Small intestine (tissue), 16 donors: ENCODE measurements at places on chromosomes 7 and 10. TPM values are rescaled to one million over a fixed set of nuclear protein-coding genes. Genes with fewer than 3 reads are reported as not detected.

DNA sequence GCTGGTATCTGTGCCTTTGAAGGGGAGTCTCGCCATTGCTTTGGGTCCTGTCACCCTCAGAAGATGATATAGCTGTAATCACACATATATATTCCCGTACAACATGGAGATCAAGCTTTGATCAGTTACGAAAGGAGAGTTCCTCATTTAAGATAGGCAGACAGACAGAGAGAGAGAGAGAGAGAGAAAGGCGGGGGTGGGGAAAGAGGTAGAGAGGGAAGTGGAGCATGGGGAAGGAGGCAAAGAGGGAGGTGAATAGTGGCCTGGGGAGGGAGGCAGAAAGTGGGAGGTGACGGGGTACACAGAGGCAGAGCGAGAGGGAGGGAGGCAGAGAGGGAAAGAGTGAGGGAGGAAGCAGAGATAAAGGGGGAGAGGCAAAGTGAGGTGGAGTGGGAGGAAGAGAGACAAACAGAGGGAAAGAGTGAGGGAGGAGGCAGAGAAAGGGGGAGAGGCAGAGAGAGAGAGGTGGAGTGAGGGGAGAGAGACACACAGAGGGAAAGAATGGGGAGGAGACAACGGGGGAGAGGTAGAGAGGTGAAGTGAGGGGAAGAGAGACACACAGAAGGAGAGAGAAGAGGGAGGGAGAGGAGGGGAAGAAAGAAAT, 44.6 kb upstream of the C1QL3 start:
- no peak overlapping the region for H3K4me3 ChIP-seq
- DNase-seq, result no peak
- H3K27ac ChIP-seq, result no peak overlapping the region

DNA sequence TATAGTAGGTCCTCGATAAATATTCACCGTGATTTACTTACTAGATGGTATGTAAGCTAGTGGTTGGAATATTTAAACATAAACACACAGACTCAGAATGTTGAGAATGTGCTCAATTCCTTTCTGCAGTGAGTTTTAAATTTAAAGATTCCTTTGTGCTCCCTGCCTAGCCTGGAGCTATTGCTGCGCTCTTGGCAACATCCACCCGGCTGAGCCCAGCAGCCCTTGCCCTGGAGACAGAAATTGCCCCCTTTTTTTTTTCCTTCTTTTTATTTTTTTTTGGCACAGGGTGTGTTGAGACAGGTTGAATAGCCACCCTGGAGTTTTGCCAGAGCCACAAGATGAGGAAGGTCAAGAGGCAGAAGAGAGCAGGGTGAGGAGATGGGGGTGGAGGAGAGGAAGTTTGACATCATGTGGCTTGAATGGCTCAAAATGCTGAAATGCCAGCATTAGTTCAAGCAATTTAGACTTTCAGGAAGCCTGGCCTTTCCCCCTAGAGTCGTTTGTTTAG, 180.8 kb downstream of the PRKCQ start:
- DNase-seq, result no peak
- H3K27me3 ChIP-seq, result no peaks in the 10 kb centered on the region
- H3K4me3 ChIP-seq, result no peak overlapping the region
- no peaks in the 10 kb centered on the region for H3K4me1 ChIP-seq
- H3K36me3 ChIP-seq, result no peaks in the 10 kb centered on the region
- H3K27ac ChIP-seq, result no peak overlapping the region

DNA sequence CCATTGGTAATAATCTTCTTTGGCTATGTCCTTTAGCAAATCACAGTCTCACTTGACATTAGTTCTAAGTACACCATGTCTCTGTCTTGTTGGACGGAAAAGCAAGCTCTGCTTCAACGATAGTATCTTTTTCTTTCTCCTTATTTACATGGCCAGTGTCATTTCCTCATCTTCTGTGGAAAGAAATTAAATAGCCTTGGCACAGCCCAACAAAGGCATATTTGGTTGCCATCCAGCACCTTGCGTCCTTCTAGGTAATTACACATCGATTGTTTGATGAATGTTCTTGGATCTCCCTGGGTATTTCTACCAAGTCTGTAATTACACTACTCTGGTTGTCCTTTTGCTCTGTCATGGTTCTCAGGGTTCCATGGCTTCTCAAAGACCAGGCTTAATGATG, 183.1 kb downstream of the CHN2 start:
- H3K27me3 ChIP-seq, result no peaks in the 10 kb centered on the region
- DNase-seq, result no peak
- peaks cover 11% of the 10 kb centered on the region for H3K4me1 ChIP-seq
- peaks cover 4% of the 10 kb centered on the region for H3K36me3 ChIP-seq
- no peak overlapping the region for H3K27ac ChIP-seq

DNA sequence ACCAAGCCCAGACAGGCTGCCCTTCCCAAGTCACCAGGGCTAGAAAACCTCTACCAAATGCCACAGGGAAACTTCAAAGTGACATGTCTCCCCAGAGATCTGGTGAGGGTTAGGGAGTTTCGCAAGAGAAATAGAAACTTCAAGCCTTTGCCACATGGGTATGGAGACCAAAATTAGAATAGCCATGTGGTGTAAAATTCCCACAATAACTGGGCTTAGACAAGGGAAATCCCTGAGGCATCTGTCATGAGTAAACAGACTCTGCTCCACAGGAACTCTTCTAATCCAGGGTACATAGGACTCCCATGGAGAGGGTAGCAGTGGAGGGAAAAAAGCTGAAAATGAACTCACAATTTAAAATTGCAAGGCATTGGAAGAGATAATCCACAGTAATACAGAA, 14.3 kb downstream of the ADAM12 start:
- no peaks in the 10 kb centered on the region for H3K27me3 ChIP-seq
- H3K4me1 ChIP-seq, result no peaks in the 10 kb centered on the region
- no peak overlapping the region for H3K27ac ChIP-seq

- H3K4me1 ChIP-seq, result peaks cover 3% of the 10 kb centered on the region
- no peak for DNase-seq
- no peak overlapping the region for H3K4me3 ChIP-seq
- H3K36me3 ChIP-seq, result no peaks in the 10 kb centered on the region
- H3K27ac ChIP-seq, result no peak overlapping the region
These were observed 278.2 kb upstream of the IMMP2L start for GRCh38 chr7:111840528-111840927.

DNA sequence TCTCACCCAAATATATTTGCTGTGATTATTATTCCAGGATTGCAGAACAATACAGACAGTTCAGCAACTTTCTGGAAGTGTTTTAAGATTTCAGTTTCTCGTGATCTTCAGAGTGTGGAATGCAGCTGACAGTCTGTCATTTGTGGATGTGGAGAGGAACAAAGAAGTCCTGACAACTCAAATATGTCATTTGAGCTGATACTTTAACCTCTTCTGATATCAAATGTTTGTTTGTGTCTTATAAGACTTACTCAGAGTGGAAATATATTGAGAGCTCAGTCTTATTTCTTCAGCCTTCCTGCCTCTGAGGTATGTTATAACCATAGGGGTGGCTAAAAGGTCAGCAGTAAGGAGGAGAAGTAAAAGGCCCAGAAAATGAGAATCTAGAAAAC, 96.4 kb downstream of the OSBPL3 start:
- H3K4me3 ChIP-seq, result no peak overlapping the region
- peaks cover 8% of the 10 kb centered on the region for H3K36me3 ChIP-seq
- H3K4me1 ChIP-seq, result no peaks in the 10 kb centered on the region

GRCh38 chr10:1747590-1748157, 10.3 kb upstream of the ADARB2 start:
- DNase-seq, result no peak
- H3K36me3 ChIP-seq, result no peaks in the 10 kb centered on the region
- no peaks in the 10 kb centered on the region for H3K27me3 ChIP-seq
- no peak overlapping the region for H3K27ac ChIP-seq

- H3K4me3 ChIP-seq, result no peak overlapping the region
- H3K4me1 ChIP-seq, result no peaks in the 10 kb centered on the region
- no peaks in the 10 kb centered on the region for H3K27me3 ChIP-seq
- no peak for DNase-seq
- H3K27ac ChIP-seq, result no peak overlapping the region
These were observed 48.6 kb upstream of the NOBOX start for GRCh38 chr7:144452064-144452463.

GRCh38 chr10:80515511-80515910, 22.2 kb upstream of the SH2D4B start:
- H3K4me1 ChIP-seq, result peaks cover 4% of the 10 kb centered on the region
- H3K27me3 ChIP-seq, result no peaks in the 10 kb centered on the region
- no peak overlapping the region for H3K27ac ChIP-seq
- no peak for DNase-seq
- no peak overlapping the region for H3K4me3 ChIP-seq

- DNase-seq, result peak; percentile 83
- no peaks in the 10 kb centered on the region for H3K4me1 ChIP-seq
These were observed 17.8 kb upstream of the ZKSCAN1 start for GRCh38 chr7:99997545-99998137.

GRCh38 chr10:31036209-31036608, 4.5 kb upstream of the ZNF438 start:
- no peak for DNase-seq
- H3K27ac ChIP-seq, result no peak overlapping the region
- H3K27me3 ChIP-seq, result no peaks in the 10 kb centered on the region
- no peak overlapping the region for H3K4me3 ChIP-seq
- H3K36me3 ChIP-seq, result no peaks in the 10 kb centered on the region

DNA sequence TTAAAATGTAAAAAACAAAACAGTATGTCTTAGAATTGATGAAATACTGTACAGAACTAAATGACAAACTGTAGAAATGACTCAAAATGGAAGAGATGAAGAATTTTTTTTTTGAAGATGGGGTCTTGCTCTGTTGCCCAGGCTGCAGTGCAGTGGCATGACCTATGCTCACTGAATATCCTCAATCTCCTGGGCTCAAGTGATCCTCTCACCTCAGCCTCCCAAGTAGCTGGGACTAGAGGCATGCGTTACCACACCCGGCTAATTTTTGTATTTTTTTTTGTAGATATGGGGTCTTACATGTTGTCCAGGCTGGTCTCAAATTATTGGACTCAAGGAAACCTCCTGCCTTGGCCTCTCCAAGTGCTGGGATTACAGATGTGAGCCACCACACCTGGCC, 36.5 kb downstream of the ATAD1 start:
- no peak for DNase-seq
- H3K36me3 ChIP-seq, result peaks cover 19% of the 10 kb centered on the region
- H3K4me1 ChIP-seq, result no peaks in the 10 kb centered on the region
- no peak overlapping the region for H3K4me3 ChIP-seq
- no peak overlapping the region for H3K27ac ChIP-seq
- no peaks in the 10 kb centered on the region for H3K27me3 ChIP-seq

CALML3 gene
- polyA plus RNA-seq, result 0.22 TPM

EN2 gene
- not detected for polyA plus RNA-seq

TEX36 gene
- not detected for polyA plus RNA-seq
